Activated T-helper 1 cell treated with Interleukin-2 at 50 U/mL for 16 hours (primary cell): ENCODE measurements at places on chromosomes 5 and 9.

- no peak for DNase-seq
Observed at GRCh38 chr5:39379693-39380092, 15.4 kb upstream of the C9 start.

GRCh38 chr9:16559418-16560188, 310.9 kb downstream of the BNC2 start:
- DNase-seq, result no peak

- DNase-seq, result no peak
Observed at GRCh38 chr5:10323588-10324488, 16.1 kb upstream of the CMBL start.

- no peak for DNase-seq
Observed at GRCh38 chr9:15240927-15241326, 66.1 kb downstream of the TTC39B start.

GRCh38 chr5:20959347-20959746, 971.3 kb upstream of the CDH18 start:
- no peak for DNase-seq

DNA sequence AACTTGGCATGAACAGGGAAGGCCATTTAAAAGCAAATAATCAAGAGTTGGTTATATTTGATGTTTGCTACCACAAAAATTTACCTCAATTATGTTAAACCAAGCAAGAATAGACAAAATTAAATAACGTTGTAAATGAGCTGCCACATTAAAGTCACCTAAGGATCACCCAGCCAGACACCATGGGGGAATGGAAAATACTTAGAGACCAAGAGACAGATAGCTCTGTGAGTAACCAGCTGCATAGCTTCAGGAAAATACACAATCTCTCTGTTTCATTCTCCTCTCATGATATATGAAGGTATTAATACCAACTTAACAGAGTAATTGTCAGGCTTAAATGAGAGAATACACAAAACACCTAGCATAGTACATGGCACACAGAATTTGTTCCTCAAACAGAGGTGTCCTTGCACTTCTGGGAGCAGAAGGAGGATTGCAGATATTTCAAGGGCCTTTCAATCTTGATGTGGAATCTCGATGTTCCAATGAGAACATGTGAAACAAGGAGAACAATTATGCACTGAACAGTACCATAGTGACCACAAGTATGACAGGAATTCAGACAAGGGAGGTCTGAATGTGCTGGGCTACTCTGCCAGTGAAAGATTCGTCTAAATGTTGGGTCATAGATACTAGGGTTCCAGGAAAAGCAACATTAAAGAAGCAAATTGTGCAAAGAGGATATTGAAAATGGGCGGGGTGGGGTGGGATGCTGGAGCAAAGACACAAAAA, 18.6 kb downstream of the JAKMIP2 start:
- no peak for DNase-seq

- DNase-seq, result no peak
Observed at GRCh38 chr9:124258607-124259157, 933 bp downstream of the NEK6 start.

- no peak for DNase-seq
Observed at GRCh38 chr5:435156-435790, 7.7 kb upstream of the EXOC3 start.
